ENCODE measurements at places on chromosomes 16 and 17.
A peak's percentile ranks its signal among the peaks of the same experiment; 100 is the strongest.

DNA sequence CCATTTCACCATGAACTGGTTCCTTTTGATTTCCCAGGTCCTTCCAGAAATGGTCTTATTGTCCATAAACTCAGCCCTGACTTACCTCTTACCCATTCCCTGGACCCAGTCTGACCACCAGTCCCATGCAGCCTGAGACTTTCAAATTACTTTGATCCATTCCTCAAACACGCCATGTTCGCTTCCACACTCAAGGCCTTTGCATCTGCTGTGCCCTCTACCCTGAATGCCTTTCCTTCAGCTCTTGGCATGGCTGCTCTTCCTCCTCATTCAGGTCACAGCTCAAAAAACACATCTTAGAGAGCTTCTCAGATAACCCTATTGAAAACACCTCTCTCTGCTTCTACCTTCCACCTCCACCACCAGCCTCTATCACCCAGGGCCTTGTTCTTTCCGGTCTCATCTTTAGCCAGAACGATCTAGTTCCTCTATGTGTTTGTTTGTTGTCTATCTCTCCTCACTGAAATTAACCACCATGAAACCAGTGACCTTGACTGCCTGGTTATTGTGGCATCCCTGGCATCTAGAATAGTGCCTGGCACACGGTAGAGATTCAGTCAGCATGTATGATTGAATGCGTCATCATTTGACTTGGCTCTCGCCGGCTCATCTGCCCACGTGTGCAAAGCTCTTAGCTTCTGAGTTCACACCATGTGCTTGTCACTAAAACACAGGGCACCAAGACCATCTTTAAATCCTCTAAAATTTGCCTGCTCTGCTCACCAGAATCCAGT, 12.8 kb downstream of the CRYM start:
- DNase-seq = no peak

GRCh38 chr17:83009414-83010205, 69.8 kb upstream of the METRNL start:
- no peak for DNase-seq

GRCh38 chr16:85209526-85210121, 97.4 kb upstream of the CIBAR2 start:
- DNase-seq = no peak

GRCh38 chr17:80247561-80247960, 13.1 kb upstream of the RNF213 start:
- no peak for DNase-seq

DNA sequence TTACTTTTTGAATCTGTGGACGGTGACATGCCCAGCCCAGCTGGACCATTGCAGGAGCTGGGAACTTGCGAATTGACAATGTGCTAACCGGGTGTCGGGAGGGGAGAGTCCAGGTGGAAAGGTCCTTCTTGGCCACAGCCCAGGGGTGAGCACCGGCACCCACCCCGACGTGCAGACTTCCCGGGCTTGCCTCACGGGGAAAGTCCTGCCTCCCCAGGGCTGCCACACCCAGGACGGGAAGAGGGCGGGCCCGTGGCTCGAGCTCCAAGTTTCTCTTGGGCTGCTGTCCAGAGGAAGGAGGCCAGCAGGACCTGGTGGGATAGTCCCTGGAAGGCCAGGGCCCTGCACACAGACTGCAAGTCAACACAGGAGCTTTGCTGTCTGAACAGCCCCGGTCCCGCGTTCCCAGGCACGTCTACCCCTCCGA, 17.7 kb downstream of the CARD14 start:
- no peak for DNase-seq

DNA sequence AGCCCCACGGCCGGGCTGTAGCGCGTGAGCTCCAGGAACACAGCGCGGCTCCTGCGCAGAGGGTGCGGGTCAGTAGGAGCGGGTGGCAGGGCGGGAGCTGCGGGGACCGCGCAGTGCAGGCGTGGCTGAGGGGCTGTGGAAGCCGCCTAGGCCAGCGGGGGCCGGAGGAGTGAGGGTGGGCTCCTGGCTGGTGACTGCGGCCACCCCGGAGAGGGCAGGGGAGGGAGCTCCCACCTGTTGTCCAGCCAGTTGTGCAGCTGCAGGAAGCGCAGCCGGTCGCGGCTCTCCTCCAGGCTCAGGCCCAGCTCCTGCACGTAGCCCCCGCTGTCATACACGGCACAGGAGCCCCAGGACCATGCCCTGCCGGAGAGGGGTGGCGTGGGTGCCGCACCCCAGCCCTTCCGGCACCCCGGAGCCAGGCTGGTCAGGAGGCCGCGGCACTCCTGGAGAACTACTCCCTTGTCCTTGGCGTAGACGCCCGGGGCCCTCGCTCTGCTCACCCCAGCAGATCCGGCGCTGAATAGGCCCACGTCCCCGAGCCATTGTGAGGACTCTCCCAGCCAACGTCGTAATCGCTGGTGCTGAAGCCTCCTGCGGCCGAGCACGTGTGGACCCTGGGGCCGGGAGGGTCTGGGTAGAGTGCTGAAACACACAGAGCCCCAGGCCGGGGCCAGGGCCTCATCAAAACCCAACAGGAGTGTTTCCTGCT, 43.9 kb downstream of the TSC2 start:
- DNase-seq = no peak

GRCh38 chr17:42183741-42184711, 1.2 kb downstream of the HCRT start:
- peak; percentile 64 for DNase-seq

DNA sequence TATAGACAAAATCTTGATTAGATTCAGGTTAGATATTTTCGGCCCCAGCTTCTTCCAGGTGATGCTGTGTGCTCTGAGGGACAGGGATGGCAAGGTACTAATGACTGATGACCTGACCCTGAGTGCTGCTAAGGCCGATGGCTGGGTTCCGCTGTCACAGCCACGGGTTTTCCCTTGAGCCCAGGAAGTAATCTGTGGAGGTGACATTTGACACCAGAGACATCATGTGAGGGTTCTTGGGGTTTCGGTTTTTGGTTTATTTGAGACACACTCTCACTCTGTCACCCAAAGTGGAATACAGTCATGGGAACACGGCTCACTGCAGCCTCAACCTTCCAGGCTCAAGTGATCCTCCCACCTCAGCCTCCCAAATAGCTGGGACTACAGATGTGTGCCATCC, 9.8 kb downstream of the OTOP3 start:
- no peak for DNase-seq

- DNase-seq = no peak
Measured at GRCh38 chr17:2155573-2155972, 100.7 kb downstream of the HIC1 start.

GRCh38 chr16:21126518-21126917, 24.1 kb downstream of the DNAH3 start:
- no peak for DNase-seq

DNA sequence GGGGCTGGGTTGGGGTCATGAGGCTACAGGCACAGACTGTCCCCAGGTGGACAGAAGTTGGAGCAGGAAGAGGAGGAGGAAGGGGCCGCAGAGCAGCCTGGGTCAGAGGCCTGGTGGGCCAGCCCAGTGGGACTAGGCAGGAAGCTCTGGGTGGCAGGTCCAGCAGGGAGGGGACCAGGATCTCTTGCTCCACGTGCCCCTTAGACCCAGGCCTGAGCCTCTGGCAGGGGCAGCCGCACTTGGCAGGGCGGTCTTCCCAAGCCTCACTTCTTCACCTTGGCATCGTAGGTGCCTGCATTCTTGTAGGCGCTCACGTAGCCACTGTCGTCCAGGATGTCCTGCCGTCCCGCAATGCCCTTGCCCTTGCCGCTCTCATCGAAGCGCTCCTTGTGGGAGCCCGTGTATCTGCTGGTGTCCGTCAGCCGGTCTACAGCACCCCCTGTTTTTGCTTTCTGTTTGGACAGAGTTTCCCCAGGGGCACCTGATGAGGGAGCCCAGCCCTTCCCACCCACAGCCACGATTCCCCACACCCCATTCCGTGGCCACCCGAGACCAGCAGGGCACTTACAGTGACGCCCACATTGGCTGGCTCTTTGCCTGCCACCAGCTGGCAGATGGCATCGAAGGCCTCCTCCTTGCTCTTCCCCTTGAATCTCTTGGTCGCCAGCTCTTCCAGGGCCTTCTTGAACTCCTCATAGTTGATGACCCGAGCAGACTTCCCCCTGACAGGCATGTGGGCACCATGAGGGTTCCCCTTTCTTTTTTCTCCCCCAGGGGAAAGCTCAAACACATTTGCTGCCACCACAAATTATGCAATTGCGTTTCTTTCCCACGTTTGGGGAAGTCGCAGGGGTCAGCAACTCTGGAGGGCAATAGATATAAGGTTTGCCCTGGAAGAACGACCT, 3.1 kb downstream of the TPPP3 start:
- no peak for DNase-seq

DNA sequence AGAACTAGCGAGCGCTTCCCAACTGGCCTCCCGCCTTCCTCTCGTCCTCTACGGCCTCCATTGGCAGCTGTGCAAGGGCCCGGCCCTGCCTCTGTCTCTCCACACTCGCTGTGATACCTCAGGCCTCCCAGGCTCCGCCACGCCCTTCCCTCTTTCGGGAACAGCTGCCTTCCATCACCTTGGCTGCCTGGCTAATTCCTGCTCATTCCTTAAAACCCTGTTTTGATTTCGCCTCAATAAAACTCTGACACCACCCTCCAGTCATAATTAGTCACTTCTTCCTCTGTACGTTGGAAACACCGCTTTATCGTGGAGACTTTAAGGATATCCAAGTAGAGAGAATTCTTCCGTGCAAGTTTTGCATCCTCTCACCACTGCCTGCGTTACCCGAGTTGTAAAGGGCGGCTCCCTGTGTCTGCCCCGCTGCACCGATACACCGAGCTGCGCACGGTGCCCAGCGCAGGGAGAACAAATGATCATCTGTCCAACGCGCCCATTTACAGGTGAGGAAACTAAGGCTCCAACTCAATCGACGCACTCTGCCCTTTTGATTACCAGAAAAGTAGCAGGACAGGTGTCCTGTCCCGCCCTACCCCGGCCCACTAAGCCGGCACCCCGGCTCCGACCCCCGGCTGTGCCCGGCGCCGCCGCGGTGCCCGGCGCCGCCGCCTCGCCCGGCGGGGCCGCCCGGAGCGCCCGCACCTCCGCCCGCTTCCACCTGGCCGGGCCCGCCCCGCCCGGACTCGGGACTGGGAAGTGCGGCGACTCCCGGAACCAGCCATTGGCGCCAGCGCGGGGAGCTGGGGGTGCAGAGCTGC, 139.7 kb downstream of the SEC14L1 start:
- no peak for DNase-seq

DNA sequence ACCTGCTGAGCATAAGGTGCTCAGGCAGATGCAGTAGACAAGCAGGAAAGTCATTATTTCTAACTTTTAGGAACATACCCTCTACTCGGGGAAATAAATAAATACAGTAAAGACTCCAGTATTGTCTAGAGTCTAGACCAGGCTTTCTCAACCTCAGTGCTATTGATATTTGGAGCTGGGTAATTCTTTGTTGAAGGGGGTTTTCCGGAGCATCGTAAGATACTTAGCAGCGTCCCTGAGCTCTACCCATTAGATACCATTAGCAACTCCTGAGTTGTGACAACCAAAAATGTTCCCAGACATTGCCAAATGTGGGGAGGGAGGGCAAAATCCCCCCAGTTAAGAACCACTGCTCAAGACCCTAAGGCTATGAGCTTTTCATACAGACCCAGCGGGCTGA, 21.1 kb downstream of the EPOP start:
- DNase-seq = no peak

GRCh38 chr17:55690105-55690508, 32.6 kb downstream of the TMEM100 start:
- DNase-seq = no peak

DNA sequence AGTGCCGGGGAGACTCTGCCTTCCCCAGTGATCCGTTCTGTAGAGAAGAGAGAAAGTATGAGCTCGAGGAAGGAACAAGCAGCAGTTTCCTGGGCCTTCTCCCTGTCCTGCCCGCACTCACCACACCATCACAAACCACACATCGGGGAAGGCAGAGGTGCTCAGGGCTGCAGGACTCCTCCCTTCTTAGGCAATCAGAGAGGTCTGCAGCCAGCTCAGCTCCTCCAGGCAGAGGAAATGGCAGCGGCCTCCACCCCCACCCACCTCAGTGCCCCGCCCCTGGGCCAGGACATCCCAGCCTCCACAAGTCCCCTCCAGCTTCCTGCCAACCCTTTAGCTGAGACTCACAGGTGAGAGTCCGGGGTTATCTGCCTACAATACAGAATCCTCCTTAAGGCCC, 2.0 kb downstream of the ZNF319 start:
- peak; percentile 41 for DNase-seq

- no peak for DNase-seq
Measured at GRCh38 chr17:11996722-11997146, 541 bp downstream of the ZNF18 start.

GRCh38 chr16:19418200-19418599, 517 bp downstream of the TMC5 start:
- no peak for DNase-seq

- no peak for DNase-seq
Measured at GRCh38 chr17:50110591-50111349, 15.6 kb downstream of the PDK2 start.

- no peak for DNase-seq
Measured at GRCh38 chr16:55255733-55256282, 68.2 kb upstream of the IRX6 start.

DNA sequence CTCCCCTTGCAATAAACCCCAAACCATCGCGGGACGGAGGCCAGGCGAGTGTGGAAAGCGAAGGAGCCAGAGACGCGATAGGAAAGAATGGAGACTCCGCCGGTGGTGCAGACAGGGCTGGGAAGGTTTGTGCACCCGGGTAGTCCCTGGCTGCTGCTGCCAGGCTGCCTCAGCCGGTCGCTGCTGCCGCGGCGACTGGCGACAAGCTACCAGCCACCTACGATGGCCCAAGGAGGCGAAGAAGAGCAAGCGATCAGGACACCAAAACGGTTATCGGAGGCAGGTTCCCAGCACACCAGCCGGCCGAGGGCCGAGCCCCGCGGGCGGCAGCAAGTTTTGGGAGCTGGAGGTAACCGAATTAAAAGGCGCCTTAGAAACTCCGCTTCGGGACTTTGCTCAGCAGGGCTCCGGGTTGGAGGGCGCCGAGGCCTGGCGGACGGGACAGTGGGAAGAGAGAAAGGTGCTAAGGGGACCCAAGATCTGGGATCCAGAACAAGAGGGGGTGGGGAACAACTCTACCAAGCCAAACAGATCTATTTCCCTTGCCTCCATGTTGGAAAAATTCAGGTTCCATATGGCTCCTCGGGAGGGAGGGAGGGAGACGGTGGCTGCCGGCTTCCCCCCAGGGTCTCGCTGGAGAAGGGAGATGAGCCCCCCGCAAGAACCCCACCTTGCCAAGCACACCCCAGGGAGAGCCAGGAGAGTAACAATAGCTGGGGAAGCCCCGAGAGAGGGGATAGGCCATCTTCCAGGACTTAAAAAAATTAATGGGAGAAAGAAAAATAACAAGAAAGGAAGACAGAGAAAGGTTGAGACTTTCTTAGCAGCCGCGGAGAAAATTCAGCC, 9.7 kb upstream of the HOXB2 start:
- DNase-seq = no peak

DNA sequence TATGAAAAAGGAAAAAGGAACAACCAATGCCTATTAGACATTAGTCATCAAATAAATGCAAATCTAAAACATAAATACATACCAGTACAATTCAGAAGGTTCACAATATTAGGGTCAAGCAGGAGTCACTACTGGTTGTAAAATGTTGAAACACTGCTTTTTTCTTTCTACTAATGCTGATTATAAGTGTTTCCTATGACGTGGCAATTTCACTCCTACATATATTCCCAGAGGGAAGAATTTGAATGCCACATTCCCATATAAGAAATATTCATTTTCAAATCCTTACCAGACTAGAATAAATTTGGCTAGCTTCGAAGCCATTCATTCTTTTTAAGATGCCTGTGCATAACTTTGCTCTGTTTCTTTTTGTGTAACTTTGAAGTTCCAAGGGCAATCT, 2.6 kb upstream of the KRTAP9-2 start:
- DNase-seq = no peak

Data from T-helper 2 cell (primary cell).